ENCODE measurements at places on chromosomes 4 and X. TPM values are rescaled to one million over a fixed set of nuclear protein-coding genes. Genes with fewer than 3 reads are reported as not detected.

GRCh38 chr4:104393655-104394324 is 100.9 kb downstream of the CXXC4 start:
- DNase-seq = no peak

DNA sequence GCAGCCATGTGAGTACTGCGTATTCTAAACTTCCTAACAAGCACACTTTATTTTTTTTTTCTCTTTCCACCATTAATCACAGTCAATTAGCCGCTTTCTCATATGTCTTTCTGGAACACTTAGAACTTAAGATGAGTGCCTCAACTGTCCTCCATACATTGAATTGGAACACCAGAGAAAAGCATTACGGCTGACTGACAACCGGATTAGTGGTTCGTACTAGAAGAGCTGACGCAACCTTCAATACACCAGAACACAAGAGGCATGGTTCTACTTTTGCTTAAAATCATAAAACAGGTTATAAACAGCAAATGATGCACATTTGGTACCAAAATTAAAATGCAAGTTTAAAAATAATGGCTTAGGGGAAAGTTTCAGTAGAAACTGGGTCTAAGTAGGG is 3.3 kb downstream of the TMEM47 start:
- DNase-seq = no peak

DNA sequence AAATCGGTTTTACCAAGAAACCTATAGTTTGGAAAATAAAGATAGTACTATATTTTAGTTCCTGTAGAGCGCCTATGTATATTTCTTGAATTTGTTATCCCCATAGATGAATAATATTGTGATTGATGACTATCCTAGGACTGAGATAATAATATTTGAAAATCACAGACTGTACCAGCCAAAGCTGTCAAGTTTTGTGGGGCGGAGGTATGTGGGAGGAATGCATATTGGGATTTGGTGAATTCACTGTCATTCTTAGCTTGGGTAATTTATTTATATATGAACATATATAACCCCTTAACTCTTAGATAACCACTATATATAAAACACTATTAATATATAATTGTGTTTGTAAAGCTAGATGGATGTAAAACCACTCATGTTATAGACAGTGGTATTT is 205.5 kb upstream of the ARSJ start:
- no peak for DNase-seq

DNA sequence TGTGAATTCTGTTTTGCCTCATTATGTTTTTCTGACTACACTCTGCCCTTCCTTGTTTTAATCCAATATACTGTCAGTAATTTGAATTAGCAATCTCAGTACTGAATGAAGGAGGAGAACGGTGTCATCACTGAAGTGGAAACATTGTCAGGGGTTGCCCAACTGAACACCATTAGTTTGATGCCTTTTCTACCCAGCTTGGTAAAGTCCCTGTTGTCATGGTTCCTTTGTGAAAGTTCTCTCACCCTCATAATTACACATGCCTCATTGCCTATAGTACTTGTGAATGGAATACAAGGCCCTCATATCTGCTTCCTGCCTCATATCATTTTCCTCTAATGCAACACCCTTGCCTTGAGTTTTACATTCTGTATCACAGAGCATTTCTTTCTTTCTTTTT is 76.9 kb downstream of the RRAGB start:
- no peak for DNase-seq

GRCh38 chrX:153469811-153470410 is 465 bp downstream of the HAUS7 start:
- peak; percentile 22 for DNase-seq

The GAGE12E gene
- polyA plus RNA-seq = 25.1 TPM

- no peak for DNase-seq
These were observed 3.5 kb upstream of the RNF212 start for GRCh38 chr4:1116838-1117237.

GRCh38 chrX:105277132-105277531 is 56.6 kb upstream of the TEX13A start:
- DNase-seq = no peak

DNA sequence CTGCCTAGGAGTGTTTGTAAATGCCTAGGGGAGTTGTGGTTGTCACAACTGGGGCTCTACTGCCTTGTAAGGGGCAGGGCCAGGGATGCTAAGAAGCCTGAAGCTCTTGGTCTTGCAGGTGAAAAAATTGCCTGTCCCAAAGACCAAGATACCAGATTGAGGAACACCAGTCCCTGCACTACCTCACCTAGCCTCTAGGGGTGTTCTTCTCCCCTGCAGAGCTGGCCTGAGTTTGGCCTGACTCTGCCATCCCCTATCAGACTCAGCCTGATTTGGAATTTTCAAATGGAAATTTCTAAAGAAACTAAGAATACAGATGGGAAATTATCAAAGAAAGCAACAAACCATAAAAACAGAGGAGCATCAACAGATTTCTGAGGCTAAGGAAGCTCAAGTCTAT is 90.4 kb downstream of the ZC4H2 start:
- DNase-seq = peak; percentile 14

- no peak for DNase-seq
These were observed 14.9 kb upstream of the RRAGB start for GRCh38 chrX:55702671-55703070.

- DNase-seq = no peak
These were observed 120.2 kb upstream of the HCCS start for GRCh38 chrX:10990976-10991375.

- DNase-seq = peak; percentile 37
These were observed 15.8 kb downstream of the ART3 start for GRCh38 chr4:76090241-76090691.

The FHIP1A gene
- 5.7 TPM for polyA plus RNA-seq

The GPM6B gene
- 8.5 TPM for polyA plus RNA-seq

- DNase-seq = no peak
These were observed 103.5 kb upstream of the FRMPD4 start for GRCh38 chrX:12034741-12035140.

DNA sequence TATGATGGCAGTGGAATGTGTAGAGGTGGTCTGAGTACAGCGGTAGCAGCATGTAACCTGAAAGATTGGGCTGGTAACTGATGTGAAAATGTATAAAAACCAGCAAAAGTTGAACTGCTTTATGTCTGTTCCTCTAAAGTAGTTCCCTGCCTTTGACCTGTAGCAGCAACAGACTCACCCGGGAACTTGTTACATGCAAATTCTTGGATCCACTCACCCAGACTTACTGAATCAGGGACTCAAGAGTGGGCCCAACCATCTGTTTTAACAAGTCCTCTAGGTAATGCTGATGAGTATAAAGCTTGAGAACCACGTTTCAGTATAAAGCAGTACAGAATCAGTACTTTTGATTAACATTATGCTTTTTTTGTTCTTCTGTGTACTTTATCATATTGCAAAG is 84.7 kb downstream of the RAP1GDS1 start:
- DNase-seq = no peak

DNA sequence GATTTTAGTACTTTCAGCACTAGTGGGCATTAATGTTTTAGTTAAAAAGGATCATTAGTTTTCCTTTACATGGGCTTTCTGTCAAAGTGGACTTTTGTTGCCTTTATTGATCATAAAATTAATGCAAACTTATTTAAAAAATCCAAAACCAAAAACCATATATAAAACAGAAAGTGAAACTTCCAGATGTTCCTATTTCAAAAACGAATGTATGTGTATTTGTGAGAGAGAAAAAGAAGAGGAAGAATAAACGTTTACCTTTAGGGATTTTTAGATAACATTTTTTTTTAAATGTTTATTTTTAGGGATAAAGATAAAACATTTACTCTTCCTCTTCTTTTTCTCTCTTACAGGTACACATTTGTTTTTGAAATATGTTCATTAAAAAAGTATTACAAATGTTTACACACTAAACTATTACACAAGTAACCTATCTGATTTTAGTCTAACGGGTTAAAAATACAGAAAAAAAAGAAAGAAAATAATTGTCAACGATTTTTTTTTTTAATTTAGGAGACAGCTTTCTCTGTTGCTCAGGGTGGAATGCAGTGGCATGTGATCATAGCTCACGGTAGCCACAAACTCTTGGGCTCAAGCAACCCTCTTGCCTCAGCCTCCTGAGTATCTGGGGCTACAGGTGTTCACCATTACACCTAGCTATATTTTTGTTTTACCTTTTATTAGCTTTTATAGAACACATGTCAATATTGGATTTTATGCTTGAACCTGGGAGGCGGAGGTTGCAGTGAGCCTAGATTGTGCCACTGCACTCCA is 16.8 kb upstream of the COX18 start:
- DNase-seq = no peak

DNA sequence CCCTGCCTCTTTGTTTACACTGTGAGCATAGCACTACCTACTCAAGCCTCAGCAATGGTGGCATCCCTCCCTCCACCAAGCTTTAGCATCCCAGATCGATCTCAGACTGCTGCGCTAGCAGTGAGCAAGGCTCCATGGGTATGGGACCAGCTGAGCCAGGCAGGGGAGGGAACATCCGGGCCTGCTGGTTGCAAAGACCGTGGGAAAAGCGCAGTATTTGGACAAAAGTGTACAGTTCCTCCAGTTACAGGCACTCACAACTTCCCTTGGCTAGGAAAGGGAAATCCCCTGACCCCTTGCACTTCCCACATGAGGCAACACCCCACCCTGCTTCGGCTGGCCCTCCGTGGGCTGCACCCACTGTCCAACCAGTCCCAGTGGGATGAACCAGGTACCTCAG is 26.5 kb downstream of the EGF start:
- DNase-seq = no peak

DNA sequence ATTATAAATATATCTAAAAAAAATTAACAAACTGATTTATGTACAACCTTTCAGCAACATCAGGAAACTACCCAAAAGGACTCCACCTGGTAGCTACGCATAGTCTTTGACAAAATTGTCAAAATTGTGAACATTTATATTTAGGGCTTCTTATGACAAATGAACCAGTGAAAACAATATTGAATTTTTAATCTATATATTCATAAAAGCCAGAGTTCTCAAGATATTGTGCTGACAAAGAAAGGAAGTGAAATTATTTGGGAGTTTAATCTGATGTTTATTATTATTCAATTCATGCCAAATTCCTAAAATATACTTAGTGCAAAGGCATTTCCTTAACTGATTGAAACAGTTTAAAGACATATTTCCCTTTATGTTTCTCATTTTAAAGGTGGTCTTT is 5.3 kb upstream of the SULT1B1 start:
- DNase-seq = no peak

The GPR119 gene
- not detected for polyA plus RNA-seq

The AMOT gene
- 11.7 TPM for polyA plus RNA-seq

- DNase-seq = peak; percentile 18
These were observed 4.7 kb downstream of the RIPPLY1 start for GRCh38 chrX:106898462-106898861.

The NPY5R gene
- polyA plus RNA-seq = 14.7 TPM

DNA sequence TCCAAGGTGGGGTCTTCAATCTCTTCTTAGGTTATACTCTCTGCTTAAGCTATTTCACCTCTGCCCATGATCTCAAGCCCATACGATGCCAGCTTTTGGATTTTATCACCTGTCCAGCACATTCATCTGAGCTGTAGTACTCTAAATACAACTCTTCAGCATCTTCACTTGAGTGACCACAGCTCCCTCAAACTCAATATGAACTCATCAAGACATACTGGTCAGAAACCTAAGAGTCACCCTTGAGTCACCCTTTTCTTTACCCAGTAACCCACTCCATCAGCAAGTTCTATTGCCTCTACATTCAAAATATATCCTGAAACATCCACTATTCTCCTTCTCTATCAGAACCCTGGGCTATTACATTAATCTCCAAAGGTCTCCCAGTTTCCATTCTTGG is 69.4 kb downstream of the DCHS2 start:
- no peak for DNase-seq

DNA sequence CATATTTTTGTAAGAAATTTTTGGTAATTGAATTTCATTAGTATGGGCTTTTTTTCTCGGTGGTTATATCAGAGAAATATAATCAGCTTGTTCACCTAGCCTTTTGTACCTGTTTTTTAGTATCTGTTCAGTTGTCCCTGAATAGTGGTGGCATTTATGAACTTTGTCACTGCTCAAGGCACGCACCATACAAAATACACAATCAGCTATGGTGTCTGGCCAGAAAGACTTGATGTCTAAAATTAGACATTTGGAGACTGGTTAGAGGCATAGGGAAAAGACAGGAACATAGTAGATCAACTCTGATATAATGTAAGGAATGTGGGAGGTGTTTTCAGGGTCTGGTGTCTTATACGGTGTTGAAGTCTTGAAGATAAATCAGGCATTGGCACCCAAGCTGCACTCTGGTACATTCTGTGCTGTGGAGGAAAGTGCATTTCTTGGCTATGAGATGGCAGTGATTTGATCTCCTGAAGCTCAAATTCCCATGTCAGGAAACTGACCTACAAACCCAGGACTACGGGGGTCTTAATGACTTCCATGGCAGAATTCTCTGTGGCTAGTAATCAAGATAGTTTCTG is 3.6 kb downstream of the ART3 start:
- DNase-seq = no peak

The TMEM271 gene
- polyA plus RNA-seq = 0.37 TPM

The NUP62CL gene
- polyA plus RNA-seq = 21.9 TPM

GRCh38 chr4:82890528-82890900 is 439 bp downstream of the SEC31A start:
- DNase-seq = no peak

The CLDN34 gene
- polyA plus RNA-seq = 3.0 TPM

- DNase-seq = no peak
These were observed 1.2 kb upstream of the TMSB4X start for GRCh38 chrX:12973561-12974304.

The DCAF8L1 gene
- 1.4 TPM for polyA plus RNA-seq

DNA sequence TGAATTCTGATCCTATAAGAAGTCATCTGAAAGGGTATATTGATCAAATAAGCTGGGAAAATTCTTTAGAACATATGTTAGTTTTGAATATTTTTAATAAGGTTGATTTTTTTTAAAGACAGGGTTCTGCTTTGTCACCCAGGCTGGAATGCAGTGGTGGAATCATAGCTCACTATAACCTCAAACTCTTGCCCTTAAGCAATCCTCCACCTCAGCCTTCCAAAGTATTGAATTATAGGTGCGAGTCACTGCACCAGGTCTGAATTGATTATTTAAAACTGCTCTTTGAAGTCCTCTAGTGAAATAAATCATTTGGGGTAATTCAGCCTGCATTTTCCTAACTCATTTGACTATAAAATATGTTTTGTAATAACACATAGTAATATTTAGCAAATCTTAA is 812.3 kb downstream of the PDHA2 start:
- no peak for DNase-seq

The ATP10D gene
- polyA plus RNA-seq = 7.9 TPM

DNA sequence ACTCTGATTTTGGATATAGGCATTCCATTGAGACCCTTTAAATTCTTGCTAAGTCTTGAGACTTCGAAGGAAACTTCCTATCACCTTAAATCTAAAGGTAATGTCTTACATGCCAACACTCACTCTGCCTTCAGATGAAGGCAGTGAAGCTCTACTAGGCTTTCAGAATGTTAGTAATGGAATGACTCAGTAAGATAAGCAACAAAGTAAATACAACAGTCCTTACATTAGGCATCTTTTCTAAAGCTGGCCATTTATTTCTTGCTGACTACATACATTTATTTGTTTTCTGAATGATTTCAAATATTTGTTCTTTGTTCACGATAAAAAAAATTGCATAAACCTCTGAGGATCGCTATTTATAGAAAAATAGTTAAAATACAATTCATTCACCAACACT is 43.5 kb downstream of the ASIC5 start:
- DNase-seq = no peak

The RAPGEF2 gene
- 18.1 TPM for polyA plus RNA-seq

The C4orf50 gene
- 1.1 TPM for polyA plus RNA-seq

- DNase-seq = no peak
These were observed 45.8 kb upstream of the PITX2 start for GRCh38 chr4:110668463-110669235.
